ENCODE measurements at places on chromosomes 7 and 10.

- no peak for DNase-seq
Observed at GRCh38 chr10:103692952-103693811, 162.2 kb downstream of the SH3PXD2A start.

DNA sequence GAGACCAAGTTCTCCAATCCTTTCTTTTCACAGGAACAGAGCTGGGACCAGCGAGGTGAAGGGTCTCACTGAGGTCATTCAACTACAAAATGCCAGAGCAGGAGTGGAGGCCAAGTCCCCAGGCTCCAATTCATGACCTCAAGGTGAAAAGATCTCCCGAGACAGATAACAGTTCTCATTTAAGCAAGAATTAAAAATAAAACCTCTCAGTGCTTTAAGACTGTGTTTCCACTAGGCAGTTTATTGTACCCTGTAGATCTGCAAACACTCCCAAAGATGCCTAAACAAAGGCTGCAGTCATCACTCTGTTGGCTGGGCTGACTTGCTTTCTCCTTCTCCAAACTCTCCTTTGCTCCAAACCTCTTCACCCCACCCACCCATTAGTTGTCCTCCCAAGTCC lies 74.8 kb upstream of the CXCL12 start:
- no peak for DNase-seq

DNA sequence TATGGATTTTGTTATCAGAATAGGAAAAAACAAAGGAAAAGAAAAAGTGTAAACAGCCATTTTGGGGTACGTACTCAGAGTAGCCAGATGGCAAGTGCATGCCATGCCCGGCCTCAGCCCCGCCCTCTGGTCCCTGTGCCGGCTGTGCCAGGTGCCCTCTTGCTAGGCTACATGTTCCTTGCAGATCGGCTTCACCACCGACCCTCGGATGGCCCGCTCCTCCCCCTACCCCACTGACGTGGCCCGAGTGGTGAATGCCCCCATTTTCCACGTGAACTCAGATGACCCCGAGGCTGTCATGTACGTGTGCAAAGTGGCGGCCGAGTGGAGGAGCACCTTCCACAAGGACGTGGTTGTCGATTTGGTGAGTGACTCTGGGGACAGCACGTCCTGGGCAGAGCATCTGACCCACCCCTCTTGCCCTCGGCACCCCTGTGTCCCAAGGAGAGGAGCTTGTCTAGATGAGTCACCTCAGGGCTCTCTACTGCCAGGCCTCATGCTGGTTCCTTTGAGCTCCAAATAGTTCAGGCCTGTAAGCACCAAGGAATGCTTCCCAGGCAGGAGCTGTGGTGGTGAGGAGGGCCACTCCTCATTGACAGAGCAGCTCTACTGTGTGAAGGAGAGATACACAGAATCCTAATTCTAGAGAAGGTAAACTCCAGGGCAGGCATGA lies 54.9 kb upstream of the ZMIZ2 start:
- no peak for DNase-seq

GRCh38 chr10:96718304-96718990 lies 1.9 kb downstream of the PIK3AP1 start:
- DNase-seq: no peak

DNA sequence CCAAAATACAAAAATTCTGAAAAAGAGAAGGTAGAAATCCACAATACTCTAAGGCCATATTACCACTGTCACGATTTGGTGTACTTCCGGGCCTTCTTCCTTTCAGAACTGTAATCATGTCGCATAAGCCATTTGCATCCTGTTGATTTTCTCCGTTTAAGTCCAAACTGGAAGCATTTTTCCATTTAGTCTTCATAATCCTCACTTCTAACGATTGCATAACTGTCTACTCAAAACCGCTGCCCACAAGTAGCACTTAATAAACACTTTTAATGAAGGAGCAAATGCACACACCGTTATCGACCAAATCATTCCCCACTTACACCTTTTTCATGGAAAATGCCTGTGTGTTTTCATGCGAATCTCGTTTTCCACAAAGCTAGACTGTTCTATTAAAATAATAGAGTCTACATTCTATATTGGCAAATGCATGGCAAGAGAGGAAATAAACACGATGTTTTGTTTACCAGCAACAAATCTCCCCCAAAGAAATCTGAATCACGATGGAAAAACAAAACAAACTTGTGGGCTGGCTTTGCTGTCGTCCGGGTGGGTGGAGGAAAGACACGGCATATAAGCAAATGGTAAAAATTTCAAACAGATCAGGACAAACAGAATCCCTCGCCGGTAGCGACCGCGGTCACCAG lies 1.0 kb downstream of the ATE1 start:
- DNase-seq: no peak

Data from NCI-H1417 treated with DMSO at 0.1 percent for 48 hours (cell line).